ENCODE measurements at places on chromosomes 6 and 20. TPM values are rescaled to one million over a fixed set of nuclear protein-coding genes. Genes with fewer than 3 reads are reported as not detected.

Gene VSTM2L
- 0.27 TPM for total RNA-seq

Gene SLC22A2
- not detected for total RNA-seq

Gene RAE1
- 53.3 TPM for total RNA-seq

Gene VWA7
- total RNA-seq: 0.77 TPM

Gene CITED2
- 54.5 TPM for total RNA-seq

Gene FAM162B
- not detected for total RNA-seq

Gene C6orf58
- total RNA-seq: 0.10 TPM

Gene IPCEF1
- total RNA-seq: not detected

Gene FRK
- 0.02 TPM for total RNA-seq

Gene NDRG3
- total RNA-seq: 36.6 TPM

Gene ADTRP
- total RNA-seq: 11.6 TPM

Data from HT1080 (cell line).